ENCODE measurements at places on chromosomes 5 and 9.

DNA sequence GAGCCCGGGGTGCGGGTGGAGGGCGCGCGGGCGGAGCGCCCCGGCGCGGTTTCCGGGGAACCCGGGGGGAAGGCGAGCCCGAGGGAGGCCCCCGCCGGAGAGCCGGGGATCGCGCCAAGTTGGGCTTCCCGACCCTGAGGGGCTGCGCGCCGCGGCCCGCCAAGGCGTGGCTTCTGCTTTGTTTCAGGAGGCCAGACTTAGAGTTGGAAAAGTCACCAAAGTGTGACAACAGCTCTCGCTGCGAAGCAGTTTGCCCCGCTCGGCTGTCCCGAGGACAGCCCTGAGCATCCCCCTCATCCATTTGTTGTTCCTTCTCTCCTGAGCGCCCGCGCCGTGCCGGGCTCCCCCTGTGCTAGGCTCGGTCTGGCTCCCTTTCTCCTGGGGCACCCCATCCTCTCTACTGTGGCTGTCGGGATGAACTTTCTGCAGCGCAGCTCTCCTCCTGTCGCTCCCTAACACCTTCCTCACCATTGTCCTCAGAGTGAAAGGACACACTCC, 410 bp downstream of the GLIPR2 start:
- no peak for DNase-seq

GRCh38 chr5:377326-377981, 55.9 kb downstream of the AHRR start:
- peak; percentile 56 for DNase-seq

DNA sequence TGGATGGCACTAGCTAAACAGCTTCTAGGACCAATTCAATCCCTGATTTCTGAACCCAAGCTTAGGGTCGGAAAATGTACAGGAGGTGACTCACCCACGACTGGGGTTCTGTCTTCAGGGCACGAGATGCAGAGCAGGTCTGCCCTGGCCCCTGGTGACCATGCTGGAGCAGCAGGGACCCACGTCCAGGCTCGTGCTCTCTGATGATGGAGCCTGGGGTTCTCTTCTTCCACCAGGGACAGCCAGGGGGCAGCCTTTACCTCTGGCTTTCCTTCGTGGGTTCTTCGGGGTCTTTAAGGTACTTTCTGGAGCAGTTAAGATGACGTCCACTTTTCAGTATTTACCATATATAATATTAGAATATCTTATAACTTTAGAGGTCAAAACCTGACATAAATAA, 2.1 kb downstream of the CFAP77 start:
- DNase-seq = no peak

GRCh38 chr5:142587354-142587965, 98.4 kb downstream of the FGF1 start:
- DNase-seq = no peak

GRCh38 chr5:139849942-139850341, 54.3 kb downstream of the PSD2 start:
- DNase-seq = peak; percentile 46

DNA sequence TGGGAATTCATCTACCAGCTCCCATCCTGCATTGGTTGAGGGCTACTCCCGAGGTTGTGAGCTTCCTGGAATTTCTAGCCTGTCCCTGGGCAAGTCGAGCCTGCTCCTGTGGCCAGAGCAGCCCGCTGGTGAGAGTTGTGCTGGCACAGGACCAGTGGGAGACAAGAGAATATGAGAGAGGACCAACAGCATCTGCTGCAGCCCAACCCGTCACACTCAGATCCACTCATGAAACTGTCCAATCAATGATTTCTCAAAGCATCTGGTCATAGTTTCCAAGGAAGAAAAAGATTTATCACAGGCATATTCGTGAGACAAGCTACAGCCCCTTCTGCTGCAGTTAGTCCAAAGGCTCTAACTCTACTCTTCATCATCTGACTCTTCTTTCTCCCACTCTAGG, 64.4 kb upstream of the RAI14 start:
- no peak for DNase-seq

- DNase-seq = no peak
These were observed 45.4 kb downstream of the MFAP3 start for GRCh38 chr5:154084062-154084639.

GRCh38 chr5:89106480-89106879, 223.5 kb upstream of the MEF2C start:
- DNase-seq = no peak

- DNase-seq = no peak
These were observed 214.1 kb upstream of the KLF4 start for GRCh38 chr9:107703651-107704050.

- DNase-seq = no peak
These were observed 88.0 kb downstream of the LURAP1L start for GRCh38 chr9:12862611-12863410.

DNA sequence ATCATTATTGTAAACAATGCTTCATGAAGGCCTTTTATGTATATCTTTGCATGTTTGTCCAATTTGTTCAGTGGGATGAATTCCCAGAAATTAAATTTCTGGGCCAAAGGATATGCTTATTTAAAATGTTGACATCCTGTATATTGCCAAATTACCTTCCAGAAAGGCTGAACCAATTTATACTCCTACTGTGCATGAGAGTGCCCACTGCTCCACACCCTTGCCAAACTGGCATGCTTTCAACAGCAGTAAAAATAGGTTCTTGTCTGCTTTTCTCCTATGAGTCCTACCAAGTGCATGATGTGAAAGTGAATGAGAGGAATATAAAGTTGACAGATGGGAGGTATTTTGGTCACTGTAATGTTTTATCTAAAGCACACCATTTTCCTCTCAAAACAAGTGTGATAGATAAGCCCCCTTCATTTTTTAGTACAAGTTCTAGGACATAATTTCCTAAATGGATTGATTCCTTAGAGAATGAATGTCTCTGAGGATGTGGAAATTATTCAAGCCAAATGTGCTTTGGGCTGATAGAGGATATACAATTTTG, 70.5 kb upstream of the ERBIN start:
- DNase-seq = no peak

- DNase-seq = no peak
These were observed 413 bp upstream of the AUH start for GRCh38 chr9:91362051-91362611.

GRCh38 chr5:94932259-94932658, 313.8 kb downstream of the SLF1 start:
- DNase-seq = no peak

GRCh38 chr5:120080781-120081180, 383.3 kb upstream of the PRR16 start:
- no peak for DNase-seq

DNA sequence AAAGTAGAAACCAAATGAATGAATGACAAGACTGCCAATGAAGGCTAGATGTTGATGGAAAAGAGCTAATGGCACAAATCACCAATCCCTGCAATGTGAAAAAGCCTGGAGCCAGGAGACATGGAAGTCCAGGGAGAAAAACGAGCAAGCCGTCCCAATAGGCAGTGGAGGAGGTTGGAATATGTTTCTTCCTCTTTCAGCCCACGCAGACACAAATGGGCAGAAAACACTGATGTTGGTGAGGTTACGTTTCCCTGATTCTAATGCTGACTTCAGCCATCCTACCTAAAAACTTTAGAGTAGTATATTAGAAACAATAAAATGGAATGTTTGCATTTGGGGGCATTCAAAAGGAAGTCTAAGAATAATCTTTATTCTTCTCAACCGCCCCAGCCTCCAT, 23.9 kb upstream of the KIF2A start:
- no peak for DNase-seq

GRCh38 chr9:121771418-121771817, 120.0 kb downstream of the DAB2IP start:
- DNase-seq = peak; percentile 61

GRCh38 chr5:14593326-14594021, 11.9 kb downstream of the OTULINL start:
- no peak for DNase-seq

Measured in sigmoid colon (tissue), 7 donors.